Kidney capillary endothelial cell (primary cell): ENCODE measurements at places on chromosomes 6 and 20.

- no peak for DNase-seq
Observed at GRCh38 chr6:130575971-130576370, 210.2 kb downstream of the TMEM200A start.

GRCh38 chr6:25303254-25303653 lies 24.1 kb downstream of the CARMIL1 start:
- DNase-seq = no peak

DNA sequence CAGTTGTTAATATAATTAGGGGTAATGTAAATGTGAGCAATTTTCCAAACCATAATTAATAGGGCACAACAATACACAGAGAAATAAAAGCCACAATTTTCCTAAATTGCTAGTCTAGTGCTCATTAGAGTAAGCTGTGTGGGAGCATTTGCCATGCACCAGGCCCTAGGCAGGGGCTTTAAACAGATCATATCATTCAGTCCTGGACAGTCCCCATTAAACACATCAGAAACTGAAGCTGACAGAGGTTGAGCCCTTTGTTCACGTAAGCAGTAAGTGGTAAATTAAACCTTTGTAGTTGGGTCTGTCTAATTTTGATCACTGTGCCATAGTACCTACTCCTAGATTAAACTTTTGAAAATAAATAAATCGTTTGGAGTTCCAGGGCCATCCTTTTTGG lies 931.1 kb downstream of the C6orf118 start:
- DNase-seq = no peak

DNA sequence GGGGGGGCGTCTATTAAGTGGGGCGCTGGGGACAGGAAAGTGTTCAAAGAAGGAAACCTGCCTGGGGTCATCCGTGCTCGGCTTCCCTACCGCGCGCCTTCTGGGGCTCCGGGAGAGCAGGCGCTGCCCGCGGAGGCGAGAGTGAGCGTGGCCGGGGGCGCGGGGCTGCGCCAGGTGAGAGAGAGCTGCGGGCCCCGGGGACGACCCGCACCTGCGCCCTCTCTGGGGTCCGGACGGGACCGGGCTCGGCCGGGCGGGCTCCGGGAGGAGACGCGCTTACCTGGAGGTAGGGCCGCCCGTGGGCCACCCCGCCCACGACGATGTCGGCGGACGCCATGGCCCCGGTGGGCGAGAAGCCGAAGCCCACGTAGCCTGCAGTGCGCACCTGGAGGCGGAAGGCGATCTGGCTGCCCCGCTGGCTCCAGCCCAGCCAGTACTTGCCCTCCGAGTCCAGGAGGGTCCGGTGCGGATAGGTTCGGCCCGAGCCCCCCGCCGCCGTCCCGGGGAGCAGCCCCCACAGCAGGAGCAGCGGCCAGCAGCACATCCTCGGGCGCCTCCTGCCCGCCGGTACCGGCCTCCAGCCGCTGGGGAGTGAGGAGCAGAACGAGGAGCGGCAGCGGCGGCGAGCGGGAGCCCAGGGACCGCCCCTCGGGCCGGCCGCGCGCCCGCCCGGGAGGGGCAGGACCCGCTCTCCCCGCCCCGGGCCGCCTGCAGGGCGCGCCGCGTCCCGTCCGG lies at the start of gene MOXD1:
MOXD1 (minus strand) TSS at position 593 of the 735 bp plus-strand sequence; CDS start at position 544, 49 bp downstream.
- no peak for DNase-seq

- DNase-seq = no peak
Observed at GRCh38 chr6:160508599-160508998, 155.5 kb downstream of the LPA start.
